Stimulated activated CD8-positive, alpha-beta memory T cell treated with anti-CD3 and anti-CD28 coated beads, Interleukin-4, amount 100 ng/mL, for 1 hour (primary cell): ENCODE measurements at places on chromosomes 7 and 10.

DNA sequence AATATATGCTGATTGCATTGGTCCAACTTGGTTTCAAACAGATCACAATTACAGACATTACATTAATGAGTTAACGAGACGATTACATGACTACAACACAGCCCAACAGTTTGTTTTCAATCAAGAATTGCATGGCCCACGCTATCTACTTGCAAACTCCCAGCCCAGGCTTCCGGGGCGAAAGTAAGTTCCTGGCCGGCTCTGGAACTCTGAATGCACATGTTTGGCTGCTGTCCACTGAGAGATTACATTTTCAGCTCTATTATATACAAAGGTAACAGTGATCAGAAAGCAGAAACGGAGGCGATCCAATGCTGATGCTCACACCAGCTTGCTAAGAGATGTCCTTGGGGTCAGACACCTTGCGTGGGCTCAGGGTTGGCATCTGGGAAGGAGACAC is 206.3 kb downstream of the FANK1 start:
- DNase-seq: no peak

DNA sequence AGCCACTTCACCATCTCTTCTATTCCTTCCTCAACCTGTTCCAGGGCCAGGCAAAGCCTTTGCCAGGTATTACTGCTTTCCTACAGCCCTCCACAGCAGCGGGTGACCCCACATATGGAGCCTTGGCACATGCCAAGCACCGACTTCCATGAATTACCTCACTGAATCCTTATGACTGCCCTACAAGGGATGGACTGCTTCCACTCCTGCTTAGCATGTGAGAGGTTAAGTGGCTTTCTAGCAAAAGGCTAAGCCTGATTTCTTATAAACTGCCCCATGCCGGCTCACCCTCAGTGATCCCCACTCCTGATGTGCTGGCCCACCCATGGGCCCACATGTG is 44.0 kb upstream of the PDLIM1 start:
- no peak for DNase-seq

GRCh38 chr10:25707976-25708671 is 225.9 kb upstream of the MYO3A start:
- DNase-seq: no peak

DNA sequence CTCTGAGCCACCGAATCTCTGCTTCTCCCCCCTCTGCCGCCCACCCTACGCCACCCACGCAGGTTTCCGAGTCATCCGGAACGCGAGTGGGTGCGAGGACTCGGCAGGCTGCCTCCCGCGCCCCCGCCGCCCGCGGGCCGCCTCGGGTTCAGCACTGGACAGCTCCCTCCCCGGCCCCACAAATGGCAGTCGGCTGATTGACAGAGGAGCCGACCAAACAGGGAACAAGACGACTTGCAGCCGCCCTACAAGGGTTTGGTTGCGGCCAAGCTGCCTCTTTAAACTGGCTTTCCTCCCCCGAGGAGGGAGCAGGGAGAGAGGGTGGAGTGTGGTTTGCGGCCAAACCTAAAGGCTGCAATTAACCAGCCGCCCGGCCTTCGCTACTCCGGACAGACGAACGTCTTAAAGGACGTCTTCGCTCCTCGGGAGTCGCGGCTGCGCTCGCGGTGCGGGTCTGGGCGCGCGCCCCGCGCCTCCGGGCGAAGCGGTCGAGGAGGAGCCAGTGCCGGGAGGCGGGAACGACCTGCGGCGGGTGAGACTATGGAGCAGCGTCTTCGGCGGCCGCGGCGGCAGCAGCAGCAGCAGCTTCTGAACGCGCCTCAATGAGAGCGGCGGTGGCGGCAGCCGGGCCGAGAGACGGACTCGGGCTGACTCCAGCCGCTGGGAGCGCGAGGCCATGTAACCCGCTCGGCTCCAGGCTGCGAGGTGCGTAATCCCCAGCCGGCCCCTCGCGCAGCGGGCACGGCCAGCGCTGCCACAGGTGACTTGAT is at the start of gene GPR158:
TSS of gene GPR158 (plus strand) at position 541 of the 770 bp plus-strand sequence. CDS start 420 bp downstream, outside the sequence.
- DNase-seq: no peak

- DNase-seq: no peak
Measured at GRCh38 chr7:107262857-107263256, 94.1 kb downstream of the HBP1 start.

GRCh38 chr10:13684252-13684791 is 97.6 kb downstream of the PRPF18 start:
- DNase-seq: no peak

DNA sequence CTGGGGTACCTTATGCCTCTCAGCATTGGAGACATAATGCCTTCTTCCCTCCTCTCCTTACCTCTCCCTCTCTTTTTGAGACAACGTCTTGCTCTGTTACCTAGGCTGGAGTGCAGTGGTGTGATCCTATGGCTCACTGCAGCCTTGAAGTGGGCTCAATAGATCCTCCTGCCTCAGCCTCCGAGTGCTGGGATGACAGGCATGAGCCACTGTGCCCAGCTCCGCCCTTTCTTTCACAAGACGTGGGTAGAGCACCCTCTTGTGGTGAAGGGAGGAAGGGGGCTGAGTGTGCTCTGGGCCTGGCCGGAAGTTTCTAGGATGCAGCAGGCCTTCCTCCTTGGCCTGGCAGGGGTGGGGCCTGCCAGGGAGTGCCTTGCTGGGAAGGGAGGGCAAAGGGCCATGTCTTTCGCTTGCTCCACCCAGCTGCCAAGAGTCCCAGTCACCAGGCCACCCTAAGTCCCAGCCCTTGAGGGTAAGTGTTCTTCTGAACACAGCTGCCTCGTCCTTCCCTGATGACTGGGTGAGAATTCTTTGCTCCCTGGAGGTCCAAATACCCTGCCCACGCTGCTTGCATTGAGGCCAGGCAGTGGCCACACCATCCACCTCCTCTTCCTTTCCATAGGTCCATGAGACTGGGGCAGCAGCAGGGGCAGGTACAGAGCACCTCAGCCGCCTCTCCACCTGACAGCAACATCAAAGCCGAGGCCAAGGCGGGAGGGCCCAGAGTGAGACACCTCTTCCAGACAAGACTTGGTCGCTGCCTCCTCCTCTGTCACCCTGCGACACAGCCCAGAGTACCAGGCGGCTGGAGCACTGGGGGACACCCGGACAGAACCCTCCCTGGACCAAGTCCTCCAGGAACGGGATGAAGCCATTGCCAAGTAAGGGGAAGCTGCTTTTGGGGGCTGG is 3.7 kb downstream of the ABHD11 start:
- DNase-seq: peak; percentile 64

DNA sequence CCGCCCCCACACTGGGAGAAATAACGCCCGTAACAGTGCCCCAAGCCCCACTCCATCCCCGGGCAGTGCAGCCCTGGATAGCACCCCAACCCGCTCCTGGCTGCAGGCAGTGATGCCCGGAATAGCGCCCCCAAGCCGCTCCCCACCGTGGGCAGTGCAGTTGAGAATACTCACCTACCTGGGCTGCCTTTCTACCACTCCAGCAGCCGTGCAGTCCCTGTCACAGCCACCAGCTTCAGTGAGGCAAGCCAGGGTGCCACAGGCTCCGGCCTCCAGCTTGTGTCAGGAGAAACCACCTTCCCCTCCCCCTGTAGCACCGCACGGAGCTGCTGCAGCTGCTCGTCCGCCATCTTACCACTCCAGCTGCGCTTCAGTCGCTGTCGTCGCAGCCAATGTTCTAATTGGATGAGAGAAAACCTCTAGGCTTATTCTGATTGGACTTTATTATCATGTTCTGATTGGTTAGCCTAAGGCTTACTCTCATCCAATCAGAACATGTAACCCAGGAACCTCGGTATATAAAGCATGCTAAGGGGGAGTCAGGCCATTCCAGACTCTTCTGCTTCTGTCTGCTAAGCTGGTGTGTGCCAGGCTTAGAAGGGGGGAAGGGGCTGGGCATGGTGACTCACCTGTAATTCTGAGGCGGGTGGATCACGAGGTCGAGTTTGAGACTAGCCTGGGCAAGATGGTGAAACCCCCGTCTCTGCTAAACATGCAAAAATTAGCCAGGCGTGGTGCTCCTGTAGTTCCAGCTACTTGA is 53.2 kb upstream of the ZNF33B start:
- no peak for DNase-seq

DNA sequence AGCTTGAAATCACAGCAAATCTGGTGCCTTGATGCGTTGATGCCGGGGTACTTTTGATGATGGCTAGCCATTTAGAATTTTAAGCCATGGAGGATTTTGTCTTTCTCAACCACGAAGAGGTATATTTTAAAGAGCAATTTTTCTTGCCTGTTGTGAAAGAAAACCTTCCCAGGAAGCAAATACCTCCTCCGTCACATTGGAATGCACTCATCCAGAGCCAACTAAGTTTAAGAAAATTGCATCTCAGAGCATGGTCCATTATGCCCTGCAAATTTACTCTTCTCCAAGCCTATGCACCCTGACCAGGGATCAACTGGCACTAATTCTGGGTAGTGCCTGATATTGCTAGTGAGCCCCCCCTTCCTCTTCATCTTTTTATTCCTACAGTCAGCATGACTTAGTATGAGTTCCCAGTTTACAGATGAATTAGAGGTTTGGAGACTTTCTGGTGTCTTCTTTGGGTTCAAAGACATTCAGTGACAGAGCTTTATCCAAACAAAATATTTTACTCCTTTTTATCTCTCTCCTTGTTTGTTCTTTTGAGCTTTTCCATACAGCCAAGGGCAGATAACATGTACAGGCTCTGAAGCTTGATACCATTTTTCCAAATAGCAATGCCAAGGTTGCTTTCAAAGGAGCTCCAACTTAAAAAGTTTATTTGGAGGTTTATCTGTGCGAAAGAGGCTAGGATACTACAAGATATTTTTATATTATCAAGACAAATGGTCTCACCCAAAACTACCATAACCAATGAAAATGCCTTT is 56.6 kb upstream of the ANK3 start:
- DNase-seq: no peak

- DNase-seq: peak; percentile 57
Measured at GRCh38 chr10:91163269-91163868, 57.1 kb upstream of the PCGF5 start.

GRCh38 chr7:42700406-42701327 is 211.2 kb downstream of the C7orf25 start:
- DNase-seq: no peak

DNA sequence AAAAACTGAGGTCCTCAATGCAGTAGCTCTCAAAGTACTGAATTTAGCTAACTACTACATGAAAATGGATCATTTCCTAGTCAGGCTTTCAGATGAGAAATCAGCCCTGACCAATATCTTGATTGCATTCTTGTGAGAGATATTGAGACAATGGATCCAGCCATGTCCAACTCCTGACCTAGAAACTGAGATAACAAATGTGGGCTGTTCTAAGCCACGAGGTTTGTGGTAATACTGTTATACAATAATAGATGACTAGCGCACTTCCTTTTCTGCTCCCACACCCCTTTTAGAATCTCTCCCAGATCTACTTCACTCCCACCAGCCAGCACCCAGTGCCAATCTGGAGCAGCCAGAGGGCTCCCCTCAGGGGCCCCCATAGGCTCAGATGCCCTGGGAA is 209.3 kb upstream of the KMT2E start:
- no peak for DNase-seq

GRCh38 chr7:14521183-14521582 is 381.4 kb downstream of the DGKB start:
- DNase-seq: no peak

- no peak for DNase-seq
Measured at GRCh38 chr7:99036546-99037111, 107.3 kb downstream of the SMURF1 start.

GRCh38 chr7:123075838-123076467 is 80.5 kb upstream of the TAS2R16 start:
- no peak for DNase-seq

DNA sequence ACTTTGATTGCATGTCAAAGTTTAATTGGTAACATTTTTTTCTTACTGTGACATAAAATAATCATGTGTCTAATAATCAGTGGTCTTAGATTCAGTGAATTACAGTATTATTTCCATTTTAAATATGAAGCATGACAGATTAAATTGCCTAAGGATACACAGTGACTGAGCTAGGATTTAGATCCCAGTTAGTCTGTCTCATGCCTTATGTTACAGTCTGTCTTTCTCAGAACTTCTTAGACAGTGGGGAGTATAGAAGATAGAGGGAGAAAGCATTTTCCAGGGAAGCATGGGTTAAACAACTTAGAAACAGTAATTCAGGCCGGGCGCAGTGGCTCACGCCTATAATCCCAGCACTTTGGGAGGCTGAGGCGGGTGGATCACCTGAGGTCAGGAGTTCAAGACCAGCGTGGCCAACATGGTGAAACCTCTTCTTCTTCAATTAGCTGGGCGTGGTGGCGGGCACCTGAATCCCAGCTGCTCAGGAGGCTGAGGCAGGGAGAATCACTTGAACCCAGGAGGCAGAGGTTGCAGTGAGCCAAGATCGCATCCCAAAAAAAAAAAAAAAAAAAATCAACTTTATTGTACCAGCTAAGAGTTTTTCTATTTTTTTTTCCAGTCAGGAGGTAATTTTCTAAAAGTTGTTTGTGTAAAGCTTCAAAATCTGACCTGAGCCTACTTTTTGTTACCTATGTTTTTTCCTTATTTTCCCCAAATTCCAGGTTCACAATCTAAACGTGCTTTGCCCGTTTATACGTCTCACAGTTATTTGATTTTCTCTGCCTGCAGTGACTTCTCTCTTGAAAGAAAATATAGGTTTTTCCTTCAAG is 3.3 kb downstream of the CASD1 start:
- DNase-seq: no peak

GRCh38 chr7:100163006-100163531 is 4.5 kb upstream of the TRAPPC14 start:
- DNase-seq: no peak

- DNase-seq: no peak
Measured at GRCh38 chr10:98125940-98126631, 8.4 kb upstream of the R3HCC1L start.

DNA sequence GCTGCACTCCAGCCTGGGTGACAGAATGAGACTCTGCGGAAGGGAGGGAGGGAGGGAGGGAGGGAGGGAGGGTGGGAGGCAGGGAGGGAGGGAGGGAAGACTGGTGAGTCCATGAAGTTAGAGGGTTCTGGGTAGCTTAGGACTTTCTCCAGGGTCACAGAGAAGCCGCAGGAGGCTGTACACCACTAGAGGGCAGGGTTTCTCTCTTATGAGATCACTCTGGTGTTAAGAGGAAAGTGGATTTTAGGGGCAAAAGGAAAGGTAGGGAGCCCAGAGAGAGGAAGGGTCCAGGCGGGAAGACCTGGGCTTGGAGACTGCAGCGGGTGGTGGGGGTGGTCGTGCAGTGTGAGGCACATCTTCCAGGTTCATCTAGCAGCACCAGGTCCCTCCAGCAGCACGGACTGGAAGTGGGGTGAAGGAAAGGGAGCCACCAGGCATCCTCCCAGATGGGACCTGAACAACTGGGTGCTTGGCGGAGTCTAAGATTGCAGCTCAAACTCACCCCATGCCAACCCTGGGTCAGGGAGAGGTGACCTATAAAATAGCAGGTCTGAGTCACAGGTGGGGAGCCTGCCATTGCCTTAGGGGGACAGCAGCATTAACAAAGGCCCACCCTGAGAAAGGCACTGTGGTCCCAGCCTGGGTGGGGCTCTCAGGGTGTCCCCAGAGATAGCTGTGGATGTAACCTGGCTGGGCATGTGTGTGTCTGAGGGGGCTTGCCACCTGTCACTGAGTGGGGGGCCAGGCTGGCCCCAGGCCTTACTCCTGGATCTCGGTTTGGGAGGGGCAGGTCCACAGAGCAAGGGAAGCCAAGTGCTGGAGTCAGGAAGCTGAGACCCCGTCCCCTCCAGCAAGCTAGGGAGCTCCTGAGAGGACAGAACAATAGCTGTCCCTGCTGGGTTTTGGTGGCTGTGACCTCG is 48.5 kb upstream of the SLC29A3 start:
- no peak for DNase-seq

- DNase-seq: no peak
Measured at GRCh38 chr7:7151285-7151684, 31.1 kb upstream of the C1GALT1 start.
